Muscle of leg (tissue), 16 donors: ENCODE measurements at places on chromosomes 7 and 10. TPM values are rescaled to one million over a fixed set of nuclear protein-coding genes. Genes with fewer than 3 reads are reported as not detected.

DNA sequence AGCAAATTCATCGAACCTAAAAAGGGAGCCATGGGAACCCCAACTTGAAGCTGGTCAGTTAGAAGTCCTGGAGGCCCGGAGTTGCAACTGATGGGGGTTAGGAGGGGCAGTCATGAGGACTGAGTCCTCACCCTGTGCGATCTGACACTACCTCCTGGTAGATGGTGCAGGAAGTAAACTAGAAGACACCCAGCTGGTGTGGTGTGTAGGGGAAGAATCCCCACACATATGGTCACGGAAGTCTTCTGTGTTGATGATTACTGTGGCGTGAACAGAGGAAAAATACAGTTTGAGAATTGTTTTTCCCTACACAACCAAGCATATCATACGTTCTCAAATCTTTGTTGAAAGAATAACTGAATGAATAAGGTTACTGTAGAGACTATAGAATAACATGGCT lies 164.6 kb upstream of the KCTD7 start:
- DNase-seq: no peak

- DNase-seq: peak; percentile 99
Measured at GRCh38 chr7:129224251-129225205, at the start of gene AHCYL2. TSS of gene AHCYL2 (plus strand) at chr7:129225030.

GRCh38 chr10:74320026-74320425 lies 169.0 kb downstream of the ADK start:
- no peak for DNase-seq

DNA sequence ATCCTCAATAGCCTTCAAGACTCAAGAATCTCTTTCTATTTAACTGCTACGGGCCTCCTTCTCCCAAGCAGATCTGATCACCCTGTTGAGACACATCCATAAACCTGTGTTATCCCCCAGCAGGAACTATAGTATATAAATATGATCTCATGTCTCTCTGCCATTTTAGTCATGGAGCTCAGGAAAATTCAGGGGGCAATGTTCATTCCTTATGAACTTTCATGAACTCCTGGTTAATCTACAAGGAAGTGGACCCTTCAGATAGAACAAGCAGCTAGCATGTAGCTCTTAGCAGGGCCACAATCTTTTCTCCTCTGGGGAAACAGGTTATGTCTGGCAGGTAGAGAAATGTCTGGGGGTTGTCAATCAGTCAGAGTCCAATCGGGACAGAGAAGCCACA lies 8.9 kb downstream of the PRR15 start:
- no peak for DNase-seq

DNA sequence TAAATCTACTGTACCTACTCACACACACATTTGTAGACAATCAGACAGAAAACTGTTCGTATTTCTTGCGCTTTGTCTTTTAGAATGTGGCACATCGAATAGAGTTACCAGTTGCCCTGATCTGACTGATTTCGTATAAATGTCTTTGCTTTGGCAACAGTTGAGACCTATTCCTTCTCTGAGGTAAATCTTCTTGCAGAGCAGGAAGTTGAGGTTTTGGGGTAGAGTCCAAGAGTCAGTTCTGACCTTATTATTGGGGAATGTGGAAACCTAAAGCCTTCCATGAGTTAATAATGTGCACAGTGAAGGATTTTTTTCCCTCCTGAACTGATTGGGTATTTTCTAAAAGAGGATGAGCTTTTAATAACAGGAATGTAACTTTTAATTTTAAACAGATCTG lies 135.3 kb downstream of the KIAA1217 start:
- peak; percentile 85 for DNase-seq

DNA sequence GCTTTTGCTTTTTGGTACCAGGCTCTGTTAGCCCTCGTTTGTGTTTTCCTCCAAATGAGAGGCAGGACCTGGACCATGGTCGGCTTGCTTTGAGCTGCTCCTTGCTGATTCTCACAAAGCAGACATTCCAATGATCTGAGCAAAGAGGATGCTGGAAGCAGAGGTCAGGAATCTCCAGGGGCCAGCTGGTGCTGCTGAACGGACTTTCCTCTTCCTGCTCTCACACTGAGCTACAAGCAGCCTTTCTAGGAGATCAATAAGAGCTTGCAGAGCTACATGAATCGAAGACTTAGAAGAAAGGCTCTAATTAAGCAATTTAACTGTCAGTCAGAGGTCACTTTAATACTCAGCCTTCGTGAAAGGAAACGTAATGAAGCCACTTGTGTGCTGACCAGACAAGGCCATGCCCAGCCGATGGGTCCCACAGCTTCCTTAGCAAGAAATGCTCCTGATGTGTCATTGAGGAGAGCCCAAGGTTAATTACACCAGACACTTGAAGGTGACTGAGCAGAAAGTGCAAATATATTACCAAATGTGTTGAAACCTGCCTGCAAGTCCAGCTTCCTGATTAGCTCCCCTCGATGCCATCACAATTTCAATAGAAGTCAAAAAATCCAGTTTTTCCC lies 151.3 kb upstream of the RSU1 start:
- DNase-seq: peak; percentile 76

Gene CRHR2
- total RNA-seq: 0.40 TPM
